ENCODE measurements at places on chromosomes 6 and 20.

- no peak for DNase-seq
These were observed 1.9 kb upstream of the AFDN start for GRCh38 chr6:167824591-167825331.

DNA sequence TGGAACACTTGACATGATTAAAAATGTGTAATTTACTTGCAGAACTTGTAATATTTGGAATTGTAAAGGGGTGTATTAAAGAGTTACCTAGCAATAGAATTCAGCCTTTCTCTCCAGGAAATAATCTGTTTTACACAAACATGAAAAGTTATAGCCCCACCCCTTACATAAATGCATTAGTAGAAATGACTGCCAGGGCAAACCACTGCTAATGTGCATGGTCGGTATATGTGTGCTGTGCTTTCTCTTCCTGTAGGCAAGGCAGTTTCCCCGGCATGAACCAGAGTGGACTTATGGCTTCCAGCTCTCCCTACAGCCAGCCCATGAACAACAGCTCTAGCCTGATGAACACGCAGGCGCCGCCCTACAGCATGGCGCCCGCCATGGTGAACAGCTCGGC is 156.5 kb downstream of the TMEM242 start:
- DNase-seq = no peak

DNA sequence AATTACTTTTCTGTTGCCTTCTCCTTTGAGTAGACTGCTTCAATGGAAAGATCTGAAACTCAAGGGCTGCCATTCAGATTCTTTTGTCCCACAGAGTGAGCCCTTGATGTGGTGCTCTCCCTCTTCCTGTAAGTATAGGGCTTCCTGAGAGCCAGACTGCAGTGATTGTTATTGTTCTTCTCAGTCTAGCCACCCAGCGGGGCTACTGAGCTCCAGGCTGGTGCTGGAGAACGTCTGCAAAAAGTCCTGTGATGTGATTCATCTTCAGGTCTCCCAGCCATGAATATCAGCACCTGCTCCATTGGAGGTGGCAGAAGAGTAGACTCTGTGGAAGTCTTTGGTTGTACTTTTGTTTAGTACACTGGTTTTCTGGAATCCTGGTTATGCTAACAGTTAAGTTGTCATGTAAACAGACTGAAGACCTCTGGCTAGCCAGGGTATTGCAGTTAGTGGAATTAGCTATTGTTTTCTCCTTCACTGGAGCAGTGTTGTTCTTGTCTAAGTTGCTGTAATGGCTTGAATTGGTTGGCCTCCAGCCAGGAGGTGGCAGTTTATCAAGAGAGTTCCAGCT is 240.9 kb downstream of the COL12A1 start:
- DNase-seq = no peak

- DNase-seq = no peak
These were observed at the start of gene HS3ST5 for GRCh38 chr6:114342826-114343781. TSS of gene HS3ST5 (minus strand) at chr6:114343023. CDS start at chr6:114062845, 280,178 bp downstream.

GRCh38 chr6:43932259-43933147 is 162.5 kb downstream of the VEGFA start:
- no peak for DNase-seq

- DNase-seq = no peak
These were observed 547.5 kb downstream of the MMUT start for GRCh38 chr6:48915591-48915990.

GRCh38 chr20:2224368-2224639 is 71.5 kb upstream of the TGM3 start:
- DNase-seq = no peak

GRCh38 chr20:22577515-22578220 is 6.7 kb downstream of the FOXA2 start:
- no peak for DNase-seq

- DNase-seq = no peak
These were observed 89.6 kb downstream of the TBC1D7 start for GRCh38 chr6:13238640-13239216.
